Cardiac septum (tissue), 1 donor: ENCODE measurements at places on chromosomes 12 and 14.

- DNase-seq = no peak
Observed at GRCh38 chr14:78509516-78509915, 339.3 kb downstream of the NRXN3 start.

GRCh38 chr12:105231396-105231795 is 4.6 kb downstream of the APPL2 start:
- no peak for DNase-seq

GRCh38 chr12:130429656-130430505 is 92.2 kb downstream of the PIWIL1 start:
- DNase-seq = peak; percentile 71

GRCh38 chr12:72406111-72406510 is 133.9 kb downstream of the TRHDE start:
- DNase-seq = no peak

DNA sequence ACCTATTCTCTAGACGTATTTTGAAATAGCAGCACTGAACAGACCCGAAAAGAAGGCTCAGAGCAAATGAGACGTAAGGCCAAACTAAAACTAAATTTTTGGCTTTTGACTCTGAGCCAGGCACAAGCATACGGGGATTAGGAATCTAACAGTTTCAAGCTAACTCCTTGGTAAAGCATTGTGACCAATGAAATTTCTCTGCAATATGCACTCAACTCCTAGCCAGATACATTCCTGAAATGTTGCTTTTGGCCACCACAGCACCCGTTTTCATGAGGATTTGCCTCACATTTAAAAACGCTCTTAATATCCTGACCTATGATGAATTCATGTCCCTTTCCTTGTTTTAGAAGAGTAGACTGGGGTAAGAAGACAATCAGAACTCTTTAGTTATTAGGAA is 53.1 kb upstream of the NPFF start:
- no peak for DNase-seq

GRCh38 chr12:128949086-128949485 is 95.8 kb downstream of the GLT1D1 start:
- no peak for DNase-seq
